ENCODE measurements at places on chromosomes 7 and 10.

- no peak overlapping the region for H3K4me3 ChIP-seq
- no peaks in the 10 kb centered on the region for H3K27me3 ChIP-seq
- no peaks in the 10 kb centered on the region for H3K36me3 ChIP-seq
- DNase-seq, result no peak
- H3K4me1 ChIP-seq, result no peaks in the 10 kb centered on the region
- no peak overlapping the region for H3K27ac ChIP-seq
Measured at GRCh38 chr7:18976715-18977471, 140.5 kb downstream of the TWIST1 start.

DNA sequence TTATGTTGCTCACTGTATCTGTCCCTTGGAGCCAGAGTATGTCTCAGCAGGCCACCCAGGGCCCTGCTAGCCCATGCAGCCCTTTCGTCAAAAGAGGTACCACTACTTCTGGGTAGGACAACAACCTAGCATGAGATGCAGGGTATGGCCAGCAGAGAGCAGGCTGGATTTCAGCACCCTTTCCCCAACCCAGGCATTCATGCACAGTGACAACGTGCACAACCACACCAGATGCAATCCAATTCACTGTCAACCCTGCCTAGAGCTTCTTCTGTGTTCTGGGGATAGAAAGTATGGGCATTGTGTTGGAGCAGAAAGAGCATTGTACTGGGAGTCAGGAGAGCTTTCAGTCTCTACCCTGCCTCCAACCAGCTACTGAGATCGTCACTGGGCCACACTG, 37.9 kb downstream of the JAZF1 start:
- DNase-seq, result peak; percentile 20
- H3K4me1 ChIP-seq, result peaks cover 28% of the 10 kb centered on the region
- no peak overlapping the region for H3K27ac ChIP-seq
- H3K4me3 ChIP-seq, result no peak overlapping the region
- H3K27me3 ChIP-seq, result no peaks in the 10 kb centered on the region
- H3K36me3 ChIP-seq, result peaks cover 12% of the 10 kb centered on the region

DNA sequence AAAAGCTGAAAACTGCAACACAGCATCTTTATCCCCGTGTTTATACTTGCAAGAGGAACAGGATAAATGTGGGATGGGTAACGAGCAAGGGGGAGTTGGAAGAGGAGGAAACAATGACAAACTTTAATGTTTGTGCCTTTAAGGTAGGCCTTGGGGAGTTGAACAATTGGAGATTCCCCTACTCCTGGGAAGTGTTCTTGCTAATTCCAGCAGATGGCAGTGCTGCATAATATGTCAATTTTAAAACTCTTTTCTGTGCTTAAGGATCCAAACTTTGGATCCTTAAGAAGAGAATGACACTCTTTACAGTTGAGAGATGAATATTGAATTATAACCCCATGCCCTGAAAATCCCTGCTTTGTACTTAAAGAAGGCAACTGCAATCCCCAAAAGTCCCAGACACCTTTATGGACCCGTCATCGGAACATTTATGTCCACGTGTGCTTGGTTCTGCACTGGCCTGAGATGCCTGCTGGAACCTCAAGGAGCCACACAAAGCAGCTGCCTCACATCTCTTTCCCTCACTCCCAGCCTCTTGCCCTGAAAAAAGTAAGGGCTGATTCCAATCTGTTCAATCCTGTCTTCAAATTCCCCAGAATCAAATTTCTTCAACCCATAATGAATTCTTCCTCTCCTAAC, 12.0 kb downstream of the IFIT5 start:
- H3K4me3 ChIP-seq, result no peak overlapping the region
- H3K27me3 ChIP-seq, result no peaks in the 10 kb centered on the region
- H3K36me3 ChIP-seq, result peaks cover under 1% of the 10 kb centered on the region
- no peak overlapping the region for H3K27ac ChIP-seq

GRCh38 chr7:79806161-79806734, 328.4 kb upstream of the GNAI1 start:
- no peaks in the 10 kb centered on the region for H3K36me3 ChIP-seq
- no peak overlapping the region for H3K4me3 ChIP-seq
- H3K27me3 ChIP-seq, result no peaks in the 10 kb centered on the region
- H3K4me1 ChIP-seq, result no peaks in the 10 kb centered on the region
- H3K27ac ChIP-seq, result no peak overlapping the region
- DNase-seq, result no peak

GRCh38 chr10:128556182-128557110, 430.2 kb upstream of the MKI67 start:
- H3K4me3 ChIP-seq, result no peak overlapping the region
- H3K27ac ChIP-seq, result no peak overlapping the region
- no peak for DNase-seq
- H3K4me1 ChIP-seq, result no peaks in the 10 kb centered on the region
- no peaks in the 10 kb centered on the region for H3K36me3 ChIP-seq
- no peaks in the 10 kb centered on the region for H3K27me3 ChIP-seq

All from activated CD4-positive, alpha-beta T cell treated with anti-CD3 and anti-CD28 coated beads for 36 hours (primary cell).